ENCODE measurements at places on chromosomes 7 and 10.

DNA sequence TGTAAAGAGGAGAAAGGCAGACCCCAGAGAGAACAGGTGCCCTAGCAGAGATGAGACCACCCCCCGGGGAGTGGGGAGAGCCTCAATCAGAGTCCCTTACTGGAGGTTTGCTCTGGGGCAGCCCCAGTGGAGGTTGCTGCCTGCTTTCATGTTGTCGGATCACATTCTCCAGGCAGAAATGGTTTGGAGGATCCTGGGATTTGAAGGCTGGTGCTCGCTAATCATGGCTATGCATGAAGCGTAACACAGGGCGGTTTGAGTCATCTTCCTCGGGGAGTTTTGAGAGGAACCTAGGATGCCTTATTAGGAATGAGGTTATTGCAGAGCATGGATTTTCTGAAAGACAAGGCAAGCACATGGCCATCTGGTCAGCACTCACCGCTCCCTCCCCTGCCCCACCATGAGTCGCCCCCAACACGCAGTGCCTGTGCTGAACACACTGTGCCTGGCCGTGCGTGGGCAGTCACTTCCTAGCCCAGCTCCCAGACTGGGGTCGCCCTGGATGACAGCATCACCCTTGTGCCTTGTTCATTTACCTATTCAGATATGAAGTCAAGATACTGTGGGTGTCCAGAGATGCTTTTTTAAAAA lies 319.9 kb downstream of the DPP6 start:
- DNase-seq, result no peak

GRCh38 chr10:30990971-30991646 lies 40.6 kb downstream of the ZNF438 start:
- no peak for DNase-seq

- DNase-seq, result no peak
These were observed 20.6 kb downstream of the CLRN3 start for GRCh38 chr10:127872011-127872761.

- no peak for DNase-seq
These were observed 119.3 kb downstream of the RNLS start for GRCh38 chr10:88463811-88464210.

- no peak for DNase-seq
These were observed 896.4 kb downstream of the PCDH15 start for GRCh38 chr10:53904506-53905241.

GRCh38 chr10:2244471-2244870 lies 507.1 kb upstream of the ADARB2 start:
- no peak for DNase-seq

GRCh38 chr10:127899766-127900387 lies 7.0 kb upstream of the PTPRE start:
- no peak for DNase-seq

DNA sequence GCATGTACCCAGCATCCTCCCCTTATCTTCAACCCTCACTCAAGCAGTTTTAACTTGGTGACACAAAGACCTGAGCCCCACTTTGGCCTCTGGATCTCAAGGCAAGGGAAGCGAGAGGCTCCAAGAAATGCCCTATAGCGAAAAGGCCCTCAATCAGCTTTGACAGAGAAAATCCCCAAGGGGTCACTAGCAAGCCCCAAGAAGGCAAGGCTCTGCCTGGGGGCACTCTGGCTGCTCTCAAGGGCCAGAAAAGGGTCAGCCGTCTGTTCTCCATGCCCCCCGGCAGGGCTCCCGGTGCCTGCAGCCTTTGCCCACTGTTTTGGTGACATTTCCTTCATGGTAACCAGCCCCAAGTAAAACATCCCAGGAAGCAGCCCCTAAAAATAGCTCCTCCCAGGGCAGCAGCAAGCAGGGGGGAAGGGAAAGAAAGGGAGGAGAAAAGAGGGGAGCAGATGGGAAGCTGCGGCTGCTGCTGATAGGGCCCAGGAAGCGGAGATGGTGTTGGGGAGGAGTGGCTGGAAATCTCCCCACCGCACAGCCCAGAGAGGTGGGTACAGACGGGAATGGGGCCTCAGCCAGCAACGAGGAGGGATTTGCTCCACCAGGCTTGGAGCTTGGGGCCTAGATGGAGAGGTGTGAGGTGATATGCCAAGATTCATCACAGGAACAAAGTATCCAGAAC lies 7.1 kb downstream of the CAMK2G start:
- DNase-seq, result no peak

DNA sequence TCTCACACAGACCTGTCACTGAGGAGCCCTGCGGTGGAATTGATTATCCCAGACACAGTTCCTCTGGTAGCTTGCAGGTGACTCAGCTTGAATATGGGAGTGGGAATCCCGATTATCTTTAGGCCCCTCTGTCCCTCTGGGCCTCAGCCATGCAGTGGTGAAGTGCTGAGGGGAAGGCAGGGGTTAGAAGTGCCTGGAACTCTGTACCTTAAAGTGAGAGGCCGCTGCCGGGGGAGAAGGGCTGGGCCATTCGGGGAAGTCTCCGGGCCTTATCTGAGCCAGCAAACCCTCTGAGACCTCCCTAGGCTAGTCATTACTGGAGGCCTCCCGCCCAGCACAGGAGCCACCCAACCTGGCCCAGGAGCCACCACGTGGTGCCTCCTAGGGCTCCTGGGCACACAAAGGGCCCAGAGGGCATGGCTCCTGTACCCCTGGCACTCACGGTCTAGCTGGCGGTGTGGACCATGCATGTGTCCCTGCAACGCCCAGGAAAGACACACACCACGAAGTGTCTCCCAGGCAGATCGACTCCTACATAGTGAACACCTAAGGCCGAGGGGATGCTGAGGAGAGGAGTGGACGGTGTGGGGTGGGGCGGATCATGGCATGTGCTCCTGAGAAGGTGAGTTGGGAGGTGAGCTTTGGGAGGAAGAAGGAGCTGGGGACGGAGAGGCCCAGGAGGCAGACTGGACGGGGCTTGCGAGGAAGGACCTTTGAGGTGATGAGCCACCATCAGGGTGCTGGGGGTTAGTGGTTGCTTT lies 56.2 kb downstream of the HK1 start:
- no peak for DNase-seq

- DNase-seq, result no peak
These were observed 256.7 kb upstream of the DGKB start for GRCh38 chr7:15159261-15159660.

- no peak for DNase-seq
These were observed 111.4 kb downstream of the BAMBI start for GRCh38 chr10:28788762-28789161.

GRCh38 chr7:19060761-19061259 lies 56.6 kb downstream of the TWIST1 start:
- no peak for DNase-seq

Measured in activated T-helper 1 cell treated with anti-CD3 and anti-CD28 coated beads, Interleukin-2, amount 50 U/mL, for 16 hours (primary cell).